ENCODE measurements at places on chromosomes 16 and 17.

- DNase-seq, result no peak
Measured at GRCh38 chr17:40524243-40524965, 23.0 kb upstream of the TNS4 start.

DNA sequence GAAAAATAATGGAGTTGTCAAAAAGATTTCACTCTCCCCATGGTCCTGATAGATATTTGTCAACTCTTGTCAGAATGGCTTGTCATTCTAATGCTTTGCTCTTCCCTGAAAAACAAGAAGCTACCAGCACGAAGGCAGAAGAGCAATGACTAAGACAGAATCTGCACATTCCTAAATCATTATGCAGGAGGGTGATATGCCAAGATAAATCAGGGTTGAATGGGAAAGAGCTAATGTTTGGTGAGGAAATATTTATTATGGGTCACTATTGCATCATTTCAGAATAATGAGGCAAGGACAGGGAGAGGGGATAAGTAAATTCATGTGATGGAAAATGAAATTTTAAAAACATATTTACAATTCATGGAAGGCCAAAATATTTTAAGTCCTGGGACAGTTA is 297.5 kb upstream of the XYLT1 start:
- DNase-seq, result no peak

DNA sequence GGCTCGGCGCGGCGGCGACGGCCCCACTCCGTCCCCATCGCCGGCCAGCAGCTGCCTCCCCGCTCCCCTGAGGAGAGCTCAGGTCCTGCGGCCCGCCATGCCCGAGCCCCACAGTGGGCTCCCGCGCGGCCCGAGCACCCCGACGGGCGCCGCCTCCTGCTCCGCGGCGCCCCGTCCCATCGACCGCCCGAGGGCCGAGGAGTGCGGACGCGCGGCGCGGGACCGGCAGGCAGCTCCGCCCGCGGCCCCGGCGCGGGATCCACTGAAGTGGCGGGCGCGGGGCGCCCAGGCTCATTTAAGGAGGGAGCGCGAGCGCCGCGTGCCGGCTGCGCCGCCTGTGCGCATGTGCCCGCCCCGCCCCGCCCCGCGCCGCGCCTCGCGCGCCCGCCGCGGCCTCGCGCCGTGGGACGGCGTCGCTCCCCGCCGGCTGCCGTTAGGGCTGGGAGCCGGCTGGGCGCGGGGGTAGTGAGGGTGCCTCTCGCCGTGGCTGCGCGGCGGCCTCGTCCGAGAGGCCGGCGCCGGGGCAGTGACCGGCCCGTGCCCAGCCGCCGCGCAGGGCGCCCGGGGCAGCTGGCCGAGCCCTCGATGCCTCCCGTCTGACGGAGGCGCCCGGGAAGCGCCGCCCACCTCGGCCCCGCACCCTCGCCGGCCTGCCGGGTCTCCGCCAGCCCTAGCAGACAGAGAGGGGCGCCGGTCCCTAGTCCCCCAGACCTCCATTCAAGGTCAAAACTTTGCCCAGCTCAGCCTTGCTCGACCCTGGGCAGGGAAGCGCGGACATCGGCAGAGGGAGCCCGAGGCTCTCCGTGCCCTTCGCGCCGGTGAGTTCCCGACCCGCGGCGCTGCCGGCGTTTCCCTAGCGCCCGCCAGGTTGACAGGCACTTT is at the start of gene NETO2:
Gene NETO2, minus strand, starts transcription at position 269 of the 882 bp plus-strand sequence. CDS start 333 bp downstream, outside the sequence.
- DNase-seq, result peak; percentile 59

GRCh38 chr16:56113223-56113622 is 78.1 kb upstream of the GNAO1 start:
- no peak for DNase-seq

DNA sequence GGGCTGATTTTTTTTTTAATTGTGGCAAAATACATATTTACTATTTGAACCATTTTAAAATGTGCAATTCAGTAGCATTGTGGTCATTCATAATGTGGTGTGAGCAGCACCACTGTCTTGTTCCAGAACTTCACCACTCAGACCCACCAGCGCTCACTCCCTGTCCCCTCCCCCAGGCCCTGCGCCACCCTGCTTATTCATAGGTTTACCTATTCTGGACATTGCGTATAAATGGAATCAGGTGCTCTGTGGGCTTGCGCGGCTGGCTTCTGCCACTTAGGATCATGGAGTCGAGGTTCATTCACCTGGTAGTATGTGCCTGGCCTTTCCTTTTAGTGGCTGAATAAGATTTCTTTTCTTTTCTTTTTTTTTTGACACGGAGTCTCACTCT is 59.4 kb downstream of the NT5M start:
- DNase-seq, result no peak

GRCh38 chr17:19242926-19243325 is 5.8 kb downstream of the EPN2 start:
- no peak for DNase-seq

DNA sequence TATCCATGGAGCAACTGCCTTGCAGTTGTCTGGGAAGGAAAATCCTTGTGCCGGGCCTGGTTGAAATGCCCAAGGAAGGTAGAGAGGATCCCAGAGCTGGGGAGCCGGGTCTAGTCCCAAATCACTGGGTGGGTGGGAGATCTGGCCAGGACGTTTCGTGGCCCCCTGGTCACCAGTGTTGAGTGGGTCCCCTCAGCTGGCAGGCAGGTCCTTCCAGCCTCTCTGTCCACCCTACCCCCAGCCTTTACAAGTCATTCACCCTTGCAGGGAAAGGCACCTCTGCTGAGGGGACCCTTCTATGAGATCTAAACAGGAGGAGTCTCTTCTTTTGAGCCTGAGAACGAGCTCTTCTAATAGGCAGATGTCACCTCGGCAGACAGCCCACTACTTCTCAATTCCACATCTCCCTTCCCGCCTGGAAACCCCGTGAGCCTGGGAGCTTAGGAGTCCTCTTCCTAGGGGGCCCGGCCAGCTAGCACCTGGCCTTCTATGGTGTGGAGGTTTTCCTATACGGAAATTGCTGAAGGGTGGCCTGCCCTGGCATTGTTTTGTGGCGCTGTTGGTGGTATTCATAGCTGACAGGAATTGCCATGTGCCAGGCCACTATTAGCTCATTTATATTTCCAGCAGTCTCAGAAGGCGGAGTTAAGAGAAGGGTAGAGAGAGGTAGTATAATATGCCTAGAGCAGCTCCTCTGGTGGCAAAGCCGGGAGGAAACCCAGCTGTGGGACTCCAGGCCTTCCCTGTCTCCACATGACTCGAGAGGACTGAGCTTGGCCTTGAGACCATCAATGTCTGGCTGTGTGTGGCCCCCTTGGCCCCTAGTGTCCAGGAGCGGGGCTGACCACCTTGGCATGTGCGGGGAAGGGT is 13.3 kb downstream of the MPRIP start:
- DNase-seq, result no peak

DNA sequence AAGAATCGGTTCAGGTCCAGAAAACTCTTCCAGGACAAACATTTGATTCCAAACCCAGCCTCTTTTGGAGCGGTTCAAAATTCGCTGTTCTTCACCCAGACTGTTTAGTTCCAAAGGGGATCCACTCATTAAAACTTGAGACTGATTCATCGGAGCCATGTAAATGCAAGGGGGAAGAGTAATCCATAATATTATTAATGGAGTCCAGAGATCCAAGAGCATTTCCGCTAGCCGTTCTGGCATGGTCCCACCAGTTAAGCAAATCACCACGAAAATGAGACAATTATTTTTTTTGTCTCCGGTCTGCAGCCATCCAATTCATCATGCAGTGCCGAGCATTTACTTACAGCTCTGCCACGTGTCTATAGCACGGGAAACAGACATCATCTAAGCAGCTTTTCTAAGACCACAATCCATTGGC is 15.1 kb downstream of the CDH8 start:
- DNase-seq, result no peak

- no peak for DNase-seq
Measured at GRCh38 chr16:4290236-4290830, 17.5 kb upstream of the TFAP4 start.

- no peak for DNase-seq
Measured at GRCh38 chr16:71476457-71477124, 12.5 kb downstream of the ZNF19 start.

DNA sequence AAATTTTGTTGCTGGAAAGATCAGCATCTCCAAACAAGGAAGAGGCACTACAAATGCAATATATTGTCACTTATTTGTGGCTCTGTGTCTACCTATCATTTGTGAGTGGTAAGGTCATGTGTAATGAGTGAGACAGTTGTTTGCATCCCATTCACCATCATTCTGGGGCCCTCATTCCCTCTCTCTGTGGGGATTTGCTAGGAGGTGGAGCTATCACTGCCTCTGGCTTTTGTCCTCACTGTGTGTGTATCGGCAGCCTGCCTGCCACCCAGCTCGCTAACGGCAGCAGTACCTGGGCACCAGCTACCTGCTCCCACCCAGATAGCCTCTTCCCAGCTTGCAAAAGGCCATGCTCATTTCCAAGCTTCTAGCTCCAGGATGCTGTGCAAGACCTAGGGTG is 379.2 kb upstream of the ZFHX3 start:
- DNase-seq, result no peak

GRCh38 chr16:1911467-1912214 is 6.6 kb downstream of the HS3ST6 start:
- DNase-seq, result no peak

- no peak for DNase-seq
Measured at GRCh38 chr16:85031451-85031850, 3.9 kb downstream of the KIAA0513 start.

GRCh38 chr17:11618861-11619566 is 20.7 kb downstream of the DNAH9 start:
- no peak for DNase-seq

DNA sequence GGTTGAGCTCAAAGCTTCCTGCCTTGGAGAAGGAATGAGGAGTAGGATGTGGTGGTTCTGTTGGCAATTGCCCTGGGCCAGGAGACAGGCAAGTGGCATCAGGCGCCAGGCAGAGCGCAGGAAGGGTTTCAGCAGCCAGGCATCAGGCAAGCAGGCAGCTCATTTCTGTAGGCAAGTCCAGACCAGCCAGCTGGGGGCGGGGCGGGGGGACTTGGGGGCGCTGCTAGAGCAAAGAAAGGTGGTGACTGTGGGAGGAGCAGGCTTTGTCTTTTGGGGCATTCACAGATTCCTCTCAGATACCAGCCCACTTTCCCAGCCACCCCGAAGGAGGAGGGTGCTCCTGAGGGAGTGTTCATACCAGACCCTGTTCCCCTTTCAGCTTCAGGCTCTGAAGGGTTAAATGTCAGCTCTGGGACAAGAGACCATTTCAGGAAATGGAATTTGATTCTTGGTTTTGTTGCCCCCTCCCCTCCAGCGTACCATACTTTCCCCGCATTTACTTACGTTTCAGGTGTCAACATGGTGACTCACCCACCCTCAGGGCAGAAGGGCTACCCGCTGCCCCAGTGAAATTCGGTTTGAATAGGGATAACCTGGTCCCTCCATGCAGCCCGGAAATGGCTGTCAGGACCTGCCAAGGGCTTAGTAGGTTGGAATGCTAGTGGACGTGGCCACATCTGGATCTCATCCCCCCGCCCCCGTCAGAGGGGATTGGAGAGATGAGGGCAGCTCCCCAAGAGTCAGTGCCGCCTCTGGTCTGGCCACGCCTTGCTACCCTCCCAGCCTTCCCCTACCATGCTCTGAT is 13.2 kb downstream of the NGFR start:
- no peak for DNase-seq

- peak; percentile 38 for DNase-seq
Measured at GRCh38 chr17:47850692-47851573, at the start of gene SP6. SP6 (minus strand) TSS chr17:47851163; CDS start chr17:47848429, 2,734 bp downstream.

DNA sequence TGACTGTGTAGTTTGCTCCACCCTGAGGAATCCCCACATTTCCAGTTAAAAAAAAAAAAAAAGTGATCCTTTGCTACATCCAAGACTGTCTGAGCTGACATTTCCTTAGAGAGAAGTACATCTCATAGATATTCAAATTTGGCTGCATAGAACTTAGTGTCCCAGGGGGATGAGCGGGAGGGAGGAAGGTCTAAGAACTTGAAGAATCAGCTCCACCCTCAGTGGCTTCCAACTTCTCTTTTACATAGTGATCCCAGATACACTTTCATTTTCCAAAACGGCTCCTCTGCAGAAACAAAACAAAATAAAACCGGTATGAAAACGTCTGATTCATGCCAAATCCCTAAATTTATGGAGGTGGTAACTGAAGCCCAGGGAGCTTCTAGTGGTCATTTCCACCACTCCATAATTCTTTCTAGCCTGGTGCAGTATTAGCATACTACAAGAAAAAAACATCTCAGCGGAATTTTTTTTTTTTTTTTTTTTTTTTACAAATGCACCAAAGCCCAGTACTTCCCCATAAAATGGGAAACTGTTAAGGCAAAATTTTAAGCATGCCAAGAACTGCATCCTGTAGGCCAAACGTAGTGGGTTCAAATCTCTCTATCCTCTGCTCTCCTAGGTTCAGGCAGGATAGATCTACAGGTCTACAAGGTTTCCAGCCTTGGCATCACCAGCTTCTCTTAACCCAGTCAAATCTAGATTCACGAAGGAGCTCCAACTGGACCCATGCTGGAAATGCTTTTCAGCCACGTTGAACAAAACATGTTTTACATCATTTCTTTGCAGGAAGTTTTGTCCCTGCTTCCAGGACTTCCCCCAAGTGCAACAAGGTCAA is 29.3 kb downstream of the MAF start:
- no peak for DNase-seq

DNA sequence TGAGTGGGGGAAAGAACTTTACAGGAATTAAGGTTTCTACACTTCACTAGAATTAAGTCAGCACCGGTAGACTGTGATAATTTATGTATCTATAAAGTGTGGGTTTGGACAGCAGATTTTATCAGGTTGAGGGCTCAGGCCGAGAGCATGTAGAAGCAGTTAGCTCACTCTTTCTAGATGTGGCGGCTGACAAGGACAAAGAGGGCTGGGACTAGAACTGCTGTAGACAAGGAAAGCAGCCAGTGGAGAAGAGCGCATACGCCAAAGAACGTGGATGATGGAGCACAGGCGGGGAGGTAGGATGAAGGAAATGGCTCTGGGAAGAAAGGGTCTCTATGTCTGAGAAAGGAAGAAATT is 504 bp upstream of the GOSR1 start:
- DNase-seq, result no peak

DNA sequence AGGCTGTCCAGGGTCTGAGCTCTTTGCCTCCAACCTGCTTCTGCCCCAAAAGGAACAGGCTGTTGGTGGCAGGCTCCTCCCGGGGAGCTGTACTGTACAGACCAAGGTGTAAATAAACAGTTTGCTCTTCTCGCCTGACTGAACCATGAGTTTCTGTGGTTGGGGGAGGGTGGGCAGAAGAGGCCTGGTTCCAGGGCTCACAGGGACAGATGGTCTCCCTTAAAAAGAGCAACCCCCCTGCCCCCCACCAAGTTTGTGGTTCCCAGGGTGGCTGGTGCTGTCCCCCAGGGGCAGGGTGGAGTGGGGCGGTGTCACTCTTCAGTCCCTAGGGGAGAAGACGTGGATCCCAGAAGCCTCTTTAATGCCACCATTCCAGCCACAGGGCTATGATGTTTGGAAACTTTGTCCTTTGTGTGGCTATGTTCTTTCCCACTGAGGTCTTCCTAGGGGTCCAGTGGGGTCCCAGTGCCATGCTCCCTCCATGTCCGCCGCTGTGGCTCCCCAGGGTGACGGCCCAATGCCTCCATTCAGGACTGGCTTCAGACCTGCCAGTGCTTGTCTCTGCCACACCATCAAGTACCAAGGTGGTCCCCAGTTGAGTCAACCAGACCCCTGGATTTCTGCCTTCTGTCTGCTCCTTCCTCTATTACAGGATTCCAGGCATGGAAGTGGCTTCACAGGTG is 146.7 kb downstream of the RAB11FIP4 start:
- no peak for DNase-seq

All from T follicular helper cell (primary cell).